ENCODE measurements at places on chromosomes 2 and 18.
A peak's percentile ranks its signal among the peaks of the same experiment; 100 is the strongest.

DNA sequence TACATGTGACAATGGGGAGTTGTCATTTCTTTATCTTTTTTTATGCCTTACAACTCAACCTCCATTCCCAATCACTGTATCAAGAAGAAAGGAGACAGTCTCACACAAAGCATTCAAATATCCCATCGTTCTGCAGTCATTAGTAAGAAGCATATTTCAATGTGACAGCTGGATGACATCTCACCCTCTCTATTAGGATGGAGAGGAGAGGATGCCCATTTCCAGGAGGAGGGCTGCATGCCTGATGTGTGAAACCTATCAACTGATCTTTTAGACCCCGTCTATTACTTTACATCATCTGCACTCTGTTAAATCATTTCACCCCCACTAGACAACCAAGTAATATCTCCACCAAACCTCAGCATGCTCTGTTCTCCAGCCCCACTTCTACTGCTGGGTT lies 292.7 kb upstream of the CHAC2 start:
- no peak for DNase-seq

GRCh38 chr2:179195141-179195540 lies 69.5 kb downstream of the SESTD1 start:
- no peak for DNase-seq

DNA sequence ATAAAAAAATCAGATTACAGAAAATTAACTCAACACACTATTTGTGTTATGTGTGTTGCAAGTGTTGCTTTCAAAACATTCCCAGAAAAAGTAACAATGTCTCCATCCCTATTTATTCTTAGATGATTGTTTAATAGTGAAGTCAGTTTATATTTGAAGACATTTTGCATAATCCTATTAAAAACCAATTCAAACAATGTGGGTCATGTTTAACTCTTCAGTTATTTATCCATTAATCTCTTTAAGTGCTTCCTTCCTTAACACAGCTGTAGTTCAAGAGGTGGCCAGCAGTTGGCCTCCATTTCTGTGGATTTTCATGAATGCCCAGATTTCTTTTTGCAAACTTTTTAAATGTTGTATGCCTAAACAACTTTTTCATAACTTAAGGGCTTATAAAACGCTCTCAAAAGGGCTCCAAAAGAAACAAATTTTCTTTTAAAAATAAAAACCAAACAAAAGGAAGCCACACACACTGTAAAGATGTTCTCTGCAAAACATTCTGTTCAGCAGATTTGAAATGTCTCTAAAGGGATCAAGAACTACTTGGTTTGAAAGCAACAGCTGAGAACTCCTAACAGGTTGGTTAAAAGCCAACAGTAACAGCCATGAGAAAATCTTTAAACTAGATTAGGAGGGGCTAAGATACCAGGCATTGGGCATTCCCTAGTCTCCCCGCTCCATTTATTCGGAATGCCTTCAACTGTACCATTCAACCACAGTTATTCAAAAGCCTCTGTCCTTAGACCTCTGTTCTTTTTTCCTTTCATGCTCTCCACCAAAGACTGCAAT lies 71.5 kb downstream of the THADA start:
- no peak for DNase-seq

GRCh38 chr2:70552501-70553333 lies 909 bp downstream of the TGFA start:
- DNase-seq, result peak; percentile 62

DNA sequence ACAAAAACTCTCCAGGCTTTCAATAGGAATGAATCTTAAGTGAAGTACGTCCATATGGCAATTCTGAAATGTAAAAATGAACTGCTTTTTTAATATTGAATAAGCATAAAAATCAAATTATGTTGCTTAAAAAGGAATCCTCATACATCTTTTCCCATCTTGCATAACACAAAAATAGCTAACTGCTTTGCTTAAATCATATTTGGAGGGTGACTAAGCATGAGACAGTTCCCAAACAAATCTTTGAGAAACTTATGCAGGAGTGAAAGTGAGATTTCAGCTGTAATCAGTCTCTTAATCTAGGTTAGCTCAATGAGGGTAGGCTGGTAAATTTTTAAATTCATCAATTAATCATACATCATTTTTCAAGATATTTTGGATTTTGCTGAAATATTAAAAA lies 111.5 kb downstream of the MBD5 start:
- DNase-seq, result no peak

GRCh38 chr2:127226520-127227263 lies 6.6 kb upstream of the CYP27C1 start:
- DNase-seq, result no peak

DNA sequence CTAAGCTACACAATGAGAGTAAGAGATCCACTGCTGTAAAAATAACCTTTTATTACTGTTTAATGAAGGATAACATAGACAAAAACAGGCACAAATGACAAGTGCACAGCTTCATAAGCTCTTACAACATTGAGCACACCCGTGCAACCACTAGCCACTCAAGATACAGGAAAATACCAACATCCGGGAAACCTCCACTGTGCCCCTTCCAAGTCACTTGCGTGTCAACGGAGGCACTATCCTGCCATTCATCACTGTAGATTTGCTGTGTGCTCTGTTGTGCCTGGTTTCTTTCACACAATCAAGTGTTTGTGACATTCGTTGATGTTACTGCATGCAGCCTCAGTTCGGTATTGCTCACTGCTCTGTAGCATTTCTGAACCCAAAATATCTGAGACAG lies 292.9 kb upstream of the MYT1L start:
- no peak for DNase-seq

DNA sequence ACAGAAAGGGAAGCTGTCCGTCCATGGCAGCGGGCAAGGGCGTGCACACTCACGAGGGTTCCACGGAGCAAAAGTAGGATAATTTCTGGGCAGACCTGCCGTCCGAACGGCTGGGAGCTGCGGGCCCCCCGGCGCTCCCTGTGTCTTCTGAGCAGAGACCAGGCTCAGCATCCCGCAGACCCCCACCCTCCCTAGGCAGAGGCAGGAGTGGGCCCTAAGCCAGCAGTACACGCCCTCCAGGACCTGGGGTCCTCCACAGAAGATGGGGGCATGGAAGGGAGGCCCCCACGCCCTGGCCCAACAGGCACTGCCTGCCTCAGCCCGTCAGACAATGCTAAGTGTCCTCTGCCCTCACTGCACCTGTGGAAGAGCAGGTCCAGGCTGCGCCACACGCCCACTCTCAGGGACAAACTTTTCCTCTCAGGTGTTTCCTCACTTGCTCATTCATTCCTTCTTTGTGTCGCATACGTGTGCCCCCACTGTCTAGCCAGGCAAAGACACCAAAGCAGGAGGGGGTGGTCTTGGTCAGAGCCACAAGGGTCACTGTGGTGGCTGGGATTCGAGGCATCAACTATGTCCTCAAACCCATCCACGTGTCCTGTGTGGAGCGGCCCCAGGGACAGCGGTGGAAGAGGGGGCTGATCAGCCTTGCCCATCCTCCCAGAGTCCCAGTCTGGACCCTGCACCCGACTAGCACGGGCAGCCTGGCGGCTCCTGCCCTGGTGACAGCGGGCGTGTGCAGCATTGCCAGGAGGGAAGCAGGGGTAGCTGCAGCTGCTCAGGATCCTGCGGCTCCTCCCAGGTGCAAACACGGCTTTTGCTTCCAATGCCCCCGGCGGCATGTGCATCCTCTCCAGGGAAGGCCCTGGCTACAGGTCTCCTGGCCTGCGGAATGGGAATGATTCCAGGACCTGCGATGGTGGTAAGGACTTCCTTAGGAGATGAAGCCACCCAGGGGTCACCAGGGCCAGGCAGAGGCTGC lies 2.4 kb upstream of the GPC1 start:
- DNase-seq, result no peak

DNA sequence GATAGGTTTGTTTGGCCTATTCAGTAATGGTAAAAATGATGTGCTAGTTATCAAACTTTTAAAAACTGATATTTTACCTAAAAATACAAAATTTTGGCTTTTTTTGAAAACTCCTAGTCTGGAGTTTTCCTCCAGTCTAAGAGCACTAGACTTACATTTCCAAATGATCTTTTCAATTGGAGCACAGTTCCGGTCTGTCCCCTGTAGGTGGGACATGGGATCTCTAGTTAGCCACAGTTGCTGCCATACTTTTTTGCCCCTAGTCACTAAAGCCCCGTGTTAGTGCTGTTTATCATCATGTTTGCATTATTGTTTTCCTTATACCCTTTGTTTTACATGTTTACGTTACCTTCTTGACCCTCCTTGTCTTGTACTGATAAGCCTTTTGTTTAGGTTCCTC lies 52.4 kb downstream of the RELCH start:
- DNase-seq, result no peak

GRCh38 chr2:158031371-158031770 lies 70.3 kb upstream of the UPP2 start:
- no peak for DNase-seq

DNA sequence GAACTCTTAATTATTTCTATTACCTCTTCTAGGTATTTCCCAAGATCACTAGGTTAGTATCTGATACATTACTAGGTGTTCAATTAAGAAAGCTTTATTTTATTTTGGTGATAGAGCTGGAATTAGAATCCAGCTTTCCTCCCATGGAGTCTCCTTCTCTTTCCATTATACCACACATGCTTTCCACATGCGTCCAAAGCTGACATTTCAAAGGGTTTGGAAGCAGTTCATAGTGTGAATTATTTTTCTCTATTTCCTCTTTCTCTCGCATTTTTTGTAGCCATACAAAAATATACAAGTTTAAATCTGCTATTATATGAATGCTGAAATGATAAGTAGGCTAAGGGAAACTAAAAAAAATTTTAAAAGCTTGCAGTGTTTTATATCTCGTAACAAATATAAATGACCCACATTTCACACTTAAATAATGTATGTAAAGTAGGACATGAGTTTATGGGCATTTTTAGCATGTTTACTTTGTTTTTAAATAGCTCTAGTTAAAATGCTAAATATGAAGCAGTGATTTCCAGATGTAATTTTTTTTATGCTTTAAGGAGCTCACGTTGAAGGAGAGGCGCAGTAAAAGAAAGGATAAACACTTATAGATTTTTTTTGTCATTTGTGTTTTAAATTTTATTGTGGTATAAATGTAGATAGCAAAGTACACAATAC lies 20.1 kb downstream of the ZC3H6 start:
- no peak for DNase-seq
